ENCODE measurements at places on chromosomes 12 and 14.

GRCh38 chr12:111758120-111758561 lies 8.6 kb upstream of the ALDH2 start:
- no peak for DNase-seq

DNA sequence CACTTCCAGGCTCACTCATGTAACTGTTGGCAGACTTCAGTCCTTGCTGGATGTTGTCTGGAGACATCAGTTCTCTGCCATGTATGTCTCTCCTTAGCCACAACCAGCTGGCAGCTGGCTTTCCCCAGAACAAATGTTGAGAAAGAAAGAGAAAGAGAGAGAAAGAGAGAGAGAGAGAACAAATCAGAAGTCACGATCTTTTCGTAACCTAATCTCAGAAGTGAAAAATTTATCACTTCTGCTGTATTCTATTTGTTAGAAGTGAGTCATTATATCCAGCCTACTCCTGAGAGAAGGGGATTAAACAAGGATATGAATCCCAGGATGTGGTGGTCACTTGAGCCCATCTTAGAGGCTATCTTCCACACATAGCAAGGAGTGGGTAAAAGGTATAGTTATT lies 101.2 kb downstream of the BTG1 start:
- no peak for DNase-seq

DNA sequence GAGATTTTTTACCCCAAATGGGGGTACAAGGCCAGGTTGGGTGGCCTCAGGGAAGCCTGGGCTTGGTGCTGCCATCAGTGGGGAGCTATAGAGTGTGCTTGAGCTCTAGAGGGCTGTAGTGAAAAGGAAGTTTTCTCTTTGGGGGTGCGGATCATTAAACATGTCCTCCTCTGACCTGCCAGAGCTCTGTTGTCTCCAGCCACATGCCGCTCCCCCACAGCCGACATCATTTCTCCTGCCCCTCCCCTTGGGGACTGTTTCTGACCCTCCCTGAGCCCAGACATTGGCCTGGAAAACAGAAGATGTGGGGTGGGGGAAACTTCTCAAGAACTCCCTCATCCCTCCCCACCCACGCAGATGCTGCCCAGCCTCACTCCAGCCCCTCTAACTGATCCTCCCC lies 25.3 kb downstream of the DTX1 start:
- no peak for DNase-seq

- DNase-seq: no peak
Observed at GRCh38 chr12:96570579-96570978, 81.2 kb downstream of the CFAP54 start.

GRCh38 chr12:97946701-97947100 lies 484.1 kb downstream of the RMST start:
- no peak for DNase-seq
